Dermis lymphatic vessel endothelial cell (primary cell): ENCODE measurements at places on chromosomes 5 and 9. TPM values are rescaled to one million over a fixed set of nuclear protein-coding genes. Genes with fewer than 3 reads are reported as not detected.

The SH3TC2 gene
- 21.3 and 33.8 TPM in 2 replicates for total RNA-seq

The TAF11L9 gene
- not detected in 2 replicates for total RNA-seq

The FBXW11 gene
- total RNA-seq: 59.9 and 75.0 TPM in 2 replicates

The BTNL8 gene
- 0.09 and 0.22 TPM in 2 replicates for total RNA-seq

The CDK7 gene
- total RNA-seq: 30.3 and 33.3 TPM in 2 replicates

The PCDHGB1 gene
- 0.76 and 1.6 TPM in 2 replicates for total RNA-seq

The SPATA31D4 gene
- not detected in 2 replicates for total RNA-seq

The AHRR gene
- 2.0 and 2.9 TPM in 2 replicates for total RNA-seq

The ZFP37 gene
- 0.65 and 1.4 TPM in 2 replicates for total RNA-seq

The GRAMD2B gene
- total RNA-seq: 8.7 and 16.8 TPM in 2 replicates

The ZDHHC11 gene
- total RNA-seq: 0.11 and 0.26 TPM in 2 replicates

The ELOVL7 gene
- total RNA-seq: 0.09 and 0.22 TPM in 2 replicates

The CTSV gene
- 0.26 and 0.33 TPM in 2 replicates for total RNA-seq

The TAS2R1 gene
- total RNA-seq: not detected in 2 replicates
